ENCODE measurements at places on chromosomes 11 and 22. TPM values are rescaled to one million over a fixed set of nuclear protein-coding genes. Genes with fewer than 3 reads are reported as not detected.

TRIM64 gene
- not detected for total RNA-seq

GAL gene
- 5.3 TPM for total RNA-seq

CD3D gene
- total RNA-seq, result 0.59 TPM

H19 gene
- total RNA-seq, result 7,961 TPM

RRP8 gene
- total RNA-seq, result 11.3 TPM
